ENCODE measurements at places on chromosomes 7 and 10.

DNA sequence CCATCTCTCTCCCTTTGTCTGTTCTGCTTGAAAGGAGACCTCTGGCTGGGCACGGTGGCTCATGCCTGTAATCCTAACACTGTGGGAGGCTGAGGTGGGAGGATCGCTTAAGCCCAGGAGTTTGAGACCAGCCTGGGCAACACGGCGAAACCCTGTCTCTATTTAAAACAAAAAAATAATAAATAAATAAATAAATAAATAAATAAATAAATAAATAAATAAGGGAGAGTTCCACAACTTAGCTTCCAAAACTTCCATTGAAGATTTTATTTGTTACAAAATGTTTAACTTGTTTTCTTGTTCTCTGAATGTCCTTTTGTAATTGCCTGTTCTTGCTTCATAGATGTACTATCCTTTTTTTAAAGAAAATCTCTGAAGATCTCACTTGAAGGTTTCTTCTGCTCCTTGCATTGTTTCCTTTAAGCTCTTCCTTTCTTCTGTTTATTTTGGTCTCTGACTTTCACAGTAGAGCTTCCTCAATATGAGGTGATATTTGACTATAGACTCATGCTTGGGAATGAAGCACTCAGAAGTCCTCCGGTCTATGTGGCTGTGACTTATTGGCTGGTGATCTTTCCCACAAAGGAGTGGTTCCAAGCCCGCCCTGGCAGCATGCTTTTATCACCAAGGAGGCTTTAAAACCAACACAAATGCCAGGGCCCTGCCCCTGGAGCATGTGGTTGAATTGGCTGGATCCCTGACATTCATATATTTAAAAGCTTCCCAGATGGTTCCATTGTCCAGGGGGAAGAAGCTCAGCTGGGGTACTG, 18.1 kb upstream of the NPTX2 start:
- no peak for DNase-seq

DNA sequence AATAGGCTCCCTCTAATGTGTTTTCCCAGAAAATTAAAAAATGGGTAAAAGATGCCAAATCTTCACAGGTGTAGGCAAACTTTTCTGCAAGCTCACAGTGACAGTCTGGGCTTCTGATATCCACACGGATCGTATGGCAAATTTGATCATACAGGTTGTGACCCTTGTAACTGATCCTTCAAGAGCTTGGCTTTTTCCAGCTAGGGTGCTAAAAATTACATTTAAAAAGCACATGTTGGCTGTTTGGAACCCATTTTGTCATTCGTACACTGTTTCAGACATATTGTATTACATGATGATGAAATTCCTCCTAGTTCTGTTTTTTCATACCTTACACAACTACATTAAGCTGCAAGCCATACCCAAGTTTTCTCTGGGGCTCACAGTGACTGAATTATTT, 138.7 kb downstream of the GFRA1 start:
- no peak for DNase-seq

GRCh38 chr10:78062296-78062695, 28.6 kb downstream of the RPS24 start:
- no peak for DNase-seq

DNA sequence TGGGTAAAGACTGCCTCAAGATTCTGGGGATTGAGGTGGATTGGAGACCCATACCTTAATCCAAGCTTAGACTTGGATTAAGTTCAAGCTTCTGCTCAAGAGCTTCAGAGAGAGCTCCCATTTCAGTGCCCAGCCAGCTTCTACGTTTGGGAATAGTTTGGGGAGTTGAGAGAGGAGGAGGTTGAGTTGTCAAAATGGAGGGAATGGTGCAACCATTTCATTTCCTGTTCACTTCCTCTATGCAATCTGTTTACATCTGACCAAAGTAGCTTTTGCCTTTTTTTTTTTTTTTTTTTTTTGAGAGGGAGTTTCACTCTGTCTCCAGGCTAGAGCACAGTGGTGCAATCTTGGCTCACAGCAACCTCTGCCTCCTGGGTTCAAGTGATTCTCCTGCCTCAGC, 65.8 kb downstream of the ENTPD1 start:
- DNase-seq, result no peak
